ENCODE measurements at places on chromosomes 7 and 10. TPM values are rescaled to one million over a fixed set of nuclear protein-coding genes. Genes with fewer than 3 reads are reported as not detected.

The IKZF1 gene
- 3.0 TPM for total RNA-seq

The SEPTIN14 gene
- under 0.01 TPM for total RNA-seq

The INMT gene
- total RNA-seq: under 0.01 TPM

The FZD1 gene
- 7.6 TPM for total RNA-seq
